ENCODE measurements at places on chromosomes 1 and 21.

DNA sequence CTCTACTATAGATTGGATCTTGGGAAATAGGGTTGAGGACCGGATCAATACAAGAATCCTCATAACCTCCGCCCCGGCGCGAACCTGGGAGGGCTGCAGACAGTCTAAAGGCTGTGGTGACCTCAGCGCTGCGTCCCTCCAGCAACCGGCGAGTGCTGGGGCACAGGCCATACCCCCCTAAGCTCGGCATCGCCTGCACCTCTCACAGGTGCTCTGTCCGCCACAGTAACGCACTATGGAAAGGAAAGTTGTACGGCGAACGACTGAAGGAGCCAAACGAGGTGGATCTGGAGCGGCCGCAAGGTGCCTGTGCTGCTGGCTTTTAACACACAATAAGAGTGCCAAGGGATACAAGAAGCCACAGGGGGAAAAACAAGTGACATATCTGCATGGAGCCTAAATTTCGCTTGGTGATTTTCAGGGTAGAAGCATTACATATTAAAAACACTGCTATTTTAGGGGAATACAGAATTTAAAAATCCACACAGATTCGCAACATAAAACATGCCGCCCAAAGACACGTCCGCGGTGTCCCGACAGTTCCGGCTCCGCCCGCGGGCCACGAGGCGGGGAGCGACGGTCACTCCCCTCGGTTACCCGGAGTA lies 1.4 kb upstream of the RBM15 start:
- DNase-seq = peak; percentile 79

GRCh38 chr21:27614231-27614630 lies 647.3 kb upstream of the ADAMTS5 start:
- DNase-seq = no peak

- DNase-seq = peak; percentile 26
These were observed 27.9 kb upstream of the NPL start for GRCh38 chr1:182761396-182762395.

GRCh38 chr1:168287237-168287664 lies 6.6 kb downstream of the TBX19 start:
- no peak for DNase-seq

- DNase-seq = peak; percentile 75
These were observed 17.2 kb upstream of the RASSF5 start for GRCh38 chr1:206489980-206490770.

DNA sequence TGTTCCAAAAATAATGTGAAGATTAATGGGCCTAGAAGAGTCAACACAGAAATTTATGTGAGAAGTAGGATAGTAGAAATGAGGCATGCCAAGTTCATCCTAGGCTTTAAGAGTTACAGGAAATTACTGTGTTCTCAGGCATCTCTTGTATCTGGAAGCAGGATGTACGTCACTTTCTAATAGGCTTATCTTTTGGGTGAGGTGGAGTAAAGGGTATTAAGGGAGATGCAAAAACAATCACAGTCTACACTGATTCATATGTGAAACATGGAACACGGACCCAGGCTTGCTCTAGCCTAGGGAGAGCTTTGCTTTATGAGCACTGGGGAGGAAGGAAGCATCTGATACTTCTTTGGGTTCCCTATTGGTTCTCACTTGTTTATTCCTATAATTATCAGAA lies 84.5 kb upstream of the RGS4 start:
- no peak for DNase-seq

DNA sequence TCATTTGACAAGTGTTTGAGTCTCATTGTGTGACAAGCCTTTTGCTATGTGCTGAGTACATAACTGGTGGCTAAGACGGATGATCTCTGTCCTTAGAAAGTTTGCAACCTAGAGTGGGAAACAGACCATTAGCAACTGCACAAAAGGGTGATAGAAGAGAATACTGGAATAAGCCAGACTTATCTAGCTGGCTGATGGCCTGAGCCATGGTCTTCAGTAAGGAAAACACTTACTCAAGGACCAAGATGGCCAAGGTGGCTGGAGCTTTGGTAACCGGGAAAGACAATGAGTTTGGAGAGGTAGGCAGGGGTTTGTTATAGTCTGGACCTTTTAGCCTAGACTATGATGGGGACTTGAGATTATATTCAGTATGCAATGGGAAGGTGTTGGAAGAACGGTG lies 1.6 kb upstream of the TAF12 start:
- DNase-seq = no peak

DNA sequence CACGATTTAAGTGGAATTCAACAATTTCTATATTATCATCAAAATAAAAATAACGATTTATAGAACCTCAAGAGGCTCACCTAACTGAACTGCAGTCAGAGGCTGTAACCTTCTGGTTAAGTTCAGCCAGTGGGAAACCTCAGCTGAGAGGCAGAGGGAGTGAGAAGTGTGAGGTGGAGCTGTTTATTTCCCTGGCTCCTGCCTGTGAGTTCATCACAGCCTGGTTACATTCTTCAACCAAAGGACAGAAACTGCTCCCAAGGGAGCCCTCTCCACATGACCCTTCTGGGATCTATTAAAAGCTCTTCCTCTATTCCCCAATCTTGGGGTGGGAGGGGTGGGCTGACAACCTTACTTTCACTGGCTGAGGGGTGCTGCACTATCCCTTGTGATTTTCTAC lies 22.2 kb downstream of the DYNLT5 start:
- no peak for DNase-seq

All from NCI-H1092 treated with DMSO at 0.1 percent for 48 hours (cell line).